ENCODE measurements at places on chromosomes 2 and 18.
A peak's percentile ranks its signal among the peaks of the same experiment; 100 is the strongest.

GRCh38 chr2:12047761-12048160, 301.3 kb downstream of the LPIN1 start:
- DNase-seq = no peak

- DNase-seq = no peak
Observed at GRCh38 chr2:138842341-138842740, 62.2 kb upstream of the NXPH2 start.

GRCh38 chr2:41934329-41934958, 113.4 kb upstream of the PKDCC start:
- DNase-seq = no peak

- no peak for DNase-seq
Observed at GRCh38 chr2:42339191-42339912, 21.7 kb downstream of the COX7A2L start.

- peak; percentile 61 for DNase-seq
Observed at GRCh38 chr18:46167971-46168370, 63.8 kb downstream of the HAUS1 start.

GRCh38 chr18:53665701-53666100, 558.8 kb downstream of the MBD2 start:
- no peak for DNase-seq

GRCh38 chr2:193267496-193268002, 1072.8 kb upstream of the TMEFF2 start:
- no peak for DNase-seq

- no peak for DNase-seq
Observed at GRCh38 chr18:23578891-23579653, 7.2 kb downstream of the NPC1 start.

DNA sequence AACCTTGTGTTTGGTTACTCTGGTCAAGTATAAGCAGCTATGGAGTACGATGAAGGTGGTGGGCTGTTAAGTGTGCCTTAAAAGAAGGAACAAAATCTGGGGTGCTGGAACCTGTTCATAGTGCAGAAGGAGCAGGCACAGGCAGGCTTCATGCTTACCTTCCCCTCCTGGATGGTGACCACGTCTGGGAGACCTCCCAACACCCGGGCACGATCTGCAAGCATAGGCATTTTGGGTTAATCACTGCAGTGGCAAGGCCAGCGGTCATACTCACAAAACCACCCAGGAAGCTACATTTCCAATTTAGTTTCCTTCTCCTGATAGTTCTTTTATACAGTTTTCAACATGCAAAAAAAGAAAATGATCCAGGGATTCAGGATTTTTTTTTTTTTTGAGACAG, 58.7 kb upstream of the LPIN2 start:
- no peak for DNase-seq

DNA sequence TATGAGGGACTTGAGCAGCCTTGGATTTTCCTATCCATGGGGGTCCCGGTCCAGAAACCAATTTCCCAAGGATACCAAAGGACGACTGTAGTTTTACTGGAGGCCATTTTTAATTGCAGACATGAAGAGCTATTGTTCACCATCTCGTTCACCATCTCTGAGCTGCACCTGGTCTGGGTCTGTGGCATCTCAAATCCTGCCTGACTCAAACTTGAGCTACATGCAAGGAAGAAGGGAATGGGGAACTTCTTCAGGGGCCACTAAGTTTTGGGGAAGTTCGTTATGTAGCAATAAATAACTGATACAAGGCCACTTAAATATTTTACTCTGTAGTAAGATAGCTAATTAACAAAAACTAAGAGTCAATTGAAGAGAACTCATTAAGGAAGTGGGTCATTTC, 2.1 kb upstream of the SMCHD1 start:
- no peak for DNase-seq

DNA sequence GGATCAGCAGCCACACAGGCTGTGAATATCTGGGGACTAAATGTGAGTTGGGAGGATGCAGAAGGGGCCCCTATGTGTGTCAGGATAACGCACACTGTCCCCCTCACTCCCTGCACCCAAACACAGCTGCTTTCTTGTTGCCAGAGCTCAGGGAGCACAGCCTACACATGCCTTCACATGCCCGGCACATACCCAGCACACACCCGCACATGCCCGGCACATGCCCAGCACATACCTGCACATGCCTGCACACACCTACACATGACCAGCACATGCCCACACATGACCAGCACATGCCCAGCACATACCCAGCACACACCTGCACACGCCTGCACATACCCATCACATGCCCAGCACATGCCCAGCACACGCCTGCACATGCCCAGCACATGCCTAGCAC, 75.6 kb downstream of the TPO start:
- no peak for DNase-seq

DNA sequence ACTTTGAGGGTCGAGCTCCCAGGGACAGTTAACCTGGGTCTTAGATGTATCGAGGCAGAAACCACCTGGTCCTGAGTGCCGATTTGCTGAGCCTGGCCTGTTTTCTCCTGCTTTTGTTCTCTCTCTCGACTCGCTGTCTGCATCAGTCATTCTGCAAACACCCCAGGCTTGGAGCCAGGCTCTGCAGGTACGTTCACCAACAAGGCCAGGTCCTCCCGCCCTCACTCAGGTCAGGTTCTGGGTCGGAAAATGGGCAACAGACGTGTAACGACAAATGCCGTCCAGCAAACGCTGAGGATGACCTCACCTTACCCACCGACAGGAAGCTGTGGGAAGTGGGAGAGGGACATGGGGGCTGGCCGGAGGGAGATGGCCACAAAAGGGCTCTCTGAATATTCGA, 57.7 kb upstream of the PXDN start:
- DNase-seq = no peak

DNA sequence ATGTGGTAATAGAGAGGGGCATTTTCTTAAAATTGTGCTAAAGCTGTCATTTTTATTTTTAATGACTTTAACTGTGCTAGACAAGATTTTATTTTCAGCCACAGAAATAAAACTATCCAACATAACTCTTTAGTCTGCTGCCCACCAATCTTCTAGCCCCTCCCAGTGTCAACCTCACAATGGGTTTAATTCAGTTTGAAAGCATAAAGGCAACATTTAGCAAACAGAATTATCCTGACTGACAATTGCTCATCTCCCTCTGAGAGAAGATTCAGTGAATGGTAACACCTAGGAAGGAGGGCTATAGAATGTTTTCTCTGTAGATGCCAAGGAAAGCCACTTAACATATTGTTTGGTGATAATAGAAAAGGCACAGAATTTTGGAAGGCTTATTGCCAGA, 5.2 kb downstream of the ERMN start:
- DNase-seq = no peak

All from stimulated activated naive CD8-positive, alpha-beta T cell treated with anti-CD3 and anti-CD28 coated beads, Interleukin-15, Interleukin-2, amounts not matched to agents 100 U/mL and 50 U/mL, for 24 hours (primary cell).